Fibroblast of skin of right quadriceps (primary cell): ENCODE measurements at places on chromosomes 2 and 18.

DNA sequence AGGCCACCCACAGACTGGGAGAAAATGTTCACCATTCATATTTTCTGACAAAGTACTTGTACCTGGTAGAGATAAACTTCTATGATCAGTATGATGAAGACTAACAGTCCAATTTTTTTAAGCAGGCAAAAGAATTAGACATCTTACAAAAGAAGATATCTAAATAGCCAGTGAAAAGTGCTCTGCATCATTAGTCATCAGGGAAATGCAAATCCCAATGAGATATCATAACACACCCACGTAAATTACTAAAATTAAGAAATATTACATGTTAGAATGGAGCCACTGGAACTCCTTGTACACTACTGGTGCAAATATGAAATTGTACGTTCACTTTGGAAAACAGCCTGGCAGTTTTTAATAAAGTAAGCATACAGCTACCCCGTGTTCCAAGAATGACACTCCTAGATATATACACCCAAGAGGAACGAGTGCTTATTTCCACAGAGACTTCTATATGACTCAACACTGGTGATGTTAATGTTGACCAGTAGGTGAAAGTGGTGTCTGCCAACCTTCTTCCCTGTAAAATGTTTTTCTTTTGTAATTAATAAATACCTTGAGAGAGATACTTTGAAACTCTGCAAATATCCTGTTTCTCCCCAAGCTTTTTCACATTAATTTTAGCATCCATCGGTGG is 80.3 kb downstream of the NPAS2 start:
- no peak for DNase-seq

DNA sequence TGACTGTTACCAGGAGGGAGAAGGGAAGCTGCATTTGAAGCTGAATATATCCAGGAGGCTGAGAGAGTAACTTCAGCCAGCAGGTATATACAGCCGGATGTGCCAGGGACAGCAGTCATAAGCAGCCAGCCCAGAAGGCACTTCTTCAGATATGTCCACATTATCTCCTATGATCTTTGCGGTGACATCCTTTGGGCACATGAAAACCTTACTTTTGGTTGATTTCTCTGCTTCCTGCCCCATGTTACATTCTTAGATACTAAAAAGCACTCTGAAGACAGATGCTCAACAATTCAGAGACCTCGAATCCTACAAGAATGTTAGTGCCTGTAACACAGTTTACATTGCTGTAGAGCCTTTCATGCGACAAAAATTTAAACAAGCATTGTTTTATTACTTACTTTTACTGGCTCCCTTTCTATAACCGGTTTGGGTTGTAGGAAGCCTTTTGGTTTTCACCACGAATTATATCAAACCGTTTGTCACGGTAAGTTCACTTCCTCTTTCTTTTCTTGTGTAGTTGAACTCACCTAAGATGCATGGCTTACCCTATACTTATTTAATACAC is 50.3 kb upstream of the TLK1 start:
- DNase-seq, result no peak

GRCh38 chr2:63840081-63840784 is 1.5 kb upstream of the UGP2 start:
- DNase-seq, result no peak

GRCh38 chr2:110755491-110756078 is 23.2 kb downstream of the ACOXL start:
- DNase-seq, result no peak

- DNase-seq, result no peak
Observed at GRCh38 chr18:51151568-51152511, 45.6 kb downstream of the MEX3C start.

DNA sequence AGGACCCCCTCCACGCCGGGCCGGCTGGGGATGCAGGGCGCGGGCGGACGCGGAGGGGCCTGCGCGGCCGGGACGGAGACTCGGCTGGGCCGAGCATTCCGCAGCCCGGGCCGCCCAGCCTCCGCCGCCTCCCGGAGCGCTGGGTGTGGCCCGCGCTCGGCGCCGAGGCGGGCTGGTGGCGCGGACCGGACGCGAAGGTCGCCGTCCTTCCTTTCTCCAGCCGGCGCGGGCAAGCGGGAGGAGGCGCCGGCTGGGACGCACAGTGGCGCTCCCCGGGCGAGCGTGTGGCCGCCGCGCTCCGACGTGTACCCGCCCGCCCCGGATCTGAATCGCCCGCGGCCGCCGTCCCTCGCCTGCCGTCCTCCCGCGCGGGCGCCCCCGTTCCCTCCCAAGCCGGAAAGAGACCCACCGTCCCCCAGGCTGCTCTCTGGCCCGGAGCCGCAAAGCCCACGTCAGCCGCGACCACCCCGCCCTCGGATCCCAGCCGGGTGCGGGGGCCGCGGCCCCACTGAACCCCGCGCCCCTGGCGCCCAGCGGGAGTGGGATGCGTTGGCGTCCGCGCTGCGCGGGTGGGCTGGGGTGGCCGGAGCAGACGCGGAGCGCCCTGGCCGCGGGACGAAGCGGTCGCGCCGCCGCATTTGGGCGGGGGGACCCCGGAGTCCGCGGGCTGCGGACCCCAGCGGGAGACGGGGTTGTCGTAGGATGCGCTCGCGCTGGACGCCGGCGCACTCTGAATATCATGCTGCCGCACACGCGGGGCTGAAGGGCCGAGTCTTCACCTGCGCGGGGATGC is 634 bp downstream of the SPATS2L start:
- DNase-seq, result peak; percentile 35

- DNase-seq, result peak; percentile 74
Observed at GRCh38 chr18:28003451-28003850, 173.5 kb downstream of the CDH2 start.

GRCh38 chr2:224479826-224480225 is 77.9 kb upstream of the FAM124B start:
- no peak for DNase-seq

GRCh38 chr2:108921096-108922030 is 67.7 kb downstream of the EDAR start:
- DNase-seq, result no peak

DNA sequence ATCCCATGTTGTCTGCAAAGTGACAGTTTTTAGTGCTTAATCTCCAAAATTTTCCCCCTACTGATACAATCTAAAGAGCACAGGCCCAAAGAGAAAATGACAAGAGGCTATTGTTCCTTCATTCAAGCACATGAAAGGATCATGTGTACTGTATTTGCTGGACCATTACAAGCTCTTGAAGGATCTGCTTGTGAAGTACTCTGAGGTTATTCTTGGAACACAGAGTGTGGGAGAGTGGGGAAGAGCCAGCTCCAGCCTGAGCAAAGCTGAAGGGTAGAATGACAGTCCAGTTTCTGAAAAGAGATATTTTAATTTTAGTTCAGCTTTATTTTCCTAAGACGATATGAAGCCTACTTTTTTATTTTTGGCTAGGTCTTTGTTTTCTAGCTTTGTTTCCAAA is 112.2 kb downstream of the GALNT3 start:
- DNase-seq, result no peak

- no peak for DNase-seq
Observed at GRCh38 chr2:85929096-85930050, 40.6 kb upstream of the ST3GAL5 start.

- DNase-seq, result no peak
Observed at GRCh38 chr18:79794846-79795245, 2.9 kb upstream of the KCNG2 start.

GRCh38 chr18:73684647-73685046 is 463.0 kb downstream of the FBXO15 start:
- no peak for DNase-seq

- peak; percentile 85 for DNase-seq
Observed at GRCh38 chr2:201130524-201131186, 14.7 kb downstream of the CFLAR start.

DNA sequence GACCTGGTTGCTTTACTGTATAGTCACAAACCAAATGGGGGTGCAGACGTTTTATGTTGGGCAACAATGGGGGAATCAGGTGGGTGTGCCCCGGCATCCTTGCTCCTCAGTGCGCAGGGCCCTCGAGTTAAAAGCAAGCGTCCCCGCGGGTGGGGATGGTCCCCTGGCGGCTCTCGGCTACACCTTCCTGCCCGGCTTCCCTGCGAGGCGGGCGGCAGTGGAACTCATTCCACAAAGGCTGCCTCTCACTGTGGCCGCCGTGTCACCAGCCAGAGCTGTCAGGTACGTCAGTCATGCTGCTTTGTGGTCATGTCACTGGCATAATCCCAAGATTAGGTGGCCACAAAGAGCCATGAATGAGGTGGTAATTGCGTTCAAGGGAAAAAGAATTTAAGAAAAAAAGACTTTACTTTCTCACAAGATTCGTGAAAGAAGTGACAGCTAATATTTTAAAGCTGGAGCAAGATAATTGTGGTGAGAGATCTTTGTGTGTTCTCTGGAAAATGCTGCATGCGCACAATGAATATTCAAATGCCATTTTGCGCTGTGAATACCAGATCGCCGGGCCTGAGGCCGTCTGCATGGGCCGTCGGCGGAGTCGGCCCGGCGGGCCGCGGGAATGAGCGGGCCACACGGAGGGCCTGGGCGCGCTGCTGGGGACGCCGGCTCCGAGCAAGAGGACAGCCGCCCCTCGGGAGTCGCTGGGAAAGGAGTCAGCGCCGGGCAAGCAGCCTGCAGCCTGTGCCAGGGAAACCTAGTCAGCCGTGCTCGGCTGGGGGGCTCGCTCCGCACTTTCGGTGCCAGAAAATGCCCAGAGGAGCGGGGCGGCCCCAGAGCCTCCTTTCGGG is 82.3 kb upstream of the LDLRAD4 start:
- DNase-seq, result peak; percentile 8

- no peak for DNase-seq
Observed at GRCh38 chr18:22132258-22132657, 37.1 kb upstream of the GATA6 start.

DNA sequence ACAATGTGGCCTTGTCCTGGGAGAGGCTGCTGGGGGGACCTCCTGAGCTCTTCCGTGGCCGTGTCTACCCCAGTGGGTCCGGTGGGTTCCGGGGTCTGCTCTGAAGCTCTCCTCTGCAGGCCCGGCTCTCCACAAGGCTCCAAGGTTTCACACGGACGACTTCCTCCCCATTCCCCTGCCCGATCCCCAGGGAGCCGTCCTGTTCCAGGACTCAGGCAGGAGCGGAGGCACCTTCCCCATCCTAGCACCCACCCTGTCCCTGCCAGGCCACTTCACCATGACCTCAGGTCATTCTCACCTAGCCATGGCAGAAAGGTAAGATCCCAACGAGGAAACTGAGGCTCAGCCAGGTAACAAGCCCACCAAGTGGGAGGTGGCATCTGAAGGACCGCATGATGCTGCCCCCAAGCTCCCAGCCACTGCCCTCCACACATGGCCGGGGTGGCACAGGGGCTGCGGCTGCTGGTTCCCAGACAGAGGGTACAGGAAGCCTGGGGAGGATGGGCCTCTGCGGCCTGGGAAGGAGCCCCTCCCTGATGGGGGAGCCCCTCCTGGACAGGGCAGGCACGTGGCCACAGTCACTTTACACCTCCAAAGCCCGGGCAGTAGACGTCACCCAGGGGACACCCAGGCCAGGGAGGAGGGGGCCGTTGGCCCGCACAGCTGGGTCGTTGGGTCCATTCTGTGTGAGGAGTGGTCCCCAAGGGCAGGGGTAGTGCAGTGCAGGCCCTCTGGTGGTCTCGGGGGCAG is 274.0 kb downstream of the NDUFA10 start:
- DNase-seq, result no peak

DNA sequence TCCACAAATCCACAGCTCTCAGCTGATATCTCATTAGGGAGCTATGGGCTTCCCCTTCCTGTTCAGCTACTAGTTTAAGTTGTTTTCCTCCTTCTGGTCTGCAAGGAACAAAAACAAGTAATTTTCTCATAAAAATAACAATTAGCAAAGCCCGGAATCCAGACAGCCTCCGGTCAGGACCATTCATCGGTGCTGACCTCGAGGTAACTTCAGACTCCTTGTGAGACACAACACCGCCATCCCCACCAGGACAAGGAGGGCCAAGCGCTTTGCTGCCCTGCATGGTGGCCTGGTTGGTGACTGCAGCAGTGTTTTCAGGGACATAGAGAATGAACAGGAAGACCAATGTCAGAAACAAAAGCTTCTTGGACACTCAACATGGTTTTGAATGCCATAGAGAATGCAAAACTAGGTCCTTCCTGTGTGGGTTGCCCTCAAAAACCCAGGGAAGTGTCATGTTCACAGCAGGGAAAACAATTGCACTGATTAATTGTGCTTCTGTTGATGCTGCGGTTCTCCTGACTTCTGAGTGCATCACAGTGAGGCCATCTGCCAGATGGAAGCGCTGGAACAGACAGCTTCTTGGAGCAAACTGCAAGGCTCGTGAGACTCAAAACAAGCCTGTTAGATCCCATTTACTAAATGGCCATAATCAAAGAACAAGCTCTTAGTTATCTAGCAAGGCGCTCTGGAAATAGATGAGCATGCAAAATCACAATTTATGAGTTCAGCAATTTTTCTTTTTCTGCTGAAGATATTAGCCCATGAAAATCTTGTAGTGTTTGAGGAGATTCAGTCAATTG is 77.1 kb downstream of the HS1BP3 start:
- peak; percentile 81 for DNase-seq

- peak; percentile 7 for DNase-seq
Observed at GRCh38 chr18:75111760-75112159, 97.2 kb downstream of the PTGR3 start.

- DNase-seq, result peak; percentile 57
Observed at GRCh38 chr18:76621782-76622495, 126.9 kb upstream of the ZNF516 start.
